ENCODE measurements at places on chromosomes 6 and 20.

- DNase-seq = peak; percentile 4
Measured at GRCh38 chr6:152669895-152670294, 27.8 kb upstream of the MYCT1 start.

GRCh38 chr6:5994234-5994998 lies 12.3 kb downstream of the NRN1 start:
- no peak for DNase-seq

- peak; percentile 31 for DNase-seq
Measured at GRCh38 chr6:6942831-6943230, 164.9 kb upstream of the RREB1 start.

DNA sequence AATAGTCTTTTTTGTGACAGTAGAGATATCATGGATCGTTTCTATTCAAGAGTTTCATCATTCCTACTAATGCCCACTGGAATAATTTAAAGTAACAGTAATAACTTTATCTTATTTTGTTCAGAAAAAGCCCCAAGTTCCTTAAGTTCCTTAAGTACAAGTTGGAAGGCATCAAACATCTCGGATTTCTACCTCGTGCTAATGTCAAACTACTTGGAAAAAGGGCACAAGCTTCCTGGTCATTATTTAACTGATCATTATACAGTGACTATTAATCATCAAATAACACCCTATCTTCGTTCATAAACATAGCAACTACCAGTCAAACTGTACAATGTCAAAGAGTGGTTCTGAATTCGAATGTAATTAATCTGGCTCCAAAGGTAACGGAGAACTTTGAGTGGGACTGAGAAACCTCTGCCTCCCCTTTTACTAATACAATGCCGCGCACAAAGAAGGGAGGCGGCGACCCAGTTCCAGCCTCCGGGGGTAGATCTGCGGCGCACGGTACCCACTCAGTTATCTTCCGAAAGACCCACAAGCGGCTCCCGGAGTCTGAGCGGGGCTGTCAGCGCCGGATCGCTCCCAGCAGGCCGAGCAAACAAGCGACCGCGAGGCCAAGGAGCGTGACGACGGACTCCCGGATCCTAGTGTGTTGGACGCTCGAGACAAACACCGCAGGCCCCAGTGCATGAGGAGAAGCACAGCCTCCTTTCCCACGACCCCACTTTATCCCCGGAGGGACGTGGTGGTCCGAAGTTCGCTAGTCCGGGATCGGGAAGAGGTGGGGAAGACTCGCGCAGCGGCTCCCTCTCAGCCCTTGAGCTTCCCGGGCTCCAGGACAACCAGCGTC lies 716 bp downstream of the SHPRH start:
- DNase-seq = no peak

DNA sequence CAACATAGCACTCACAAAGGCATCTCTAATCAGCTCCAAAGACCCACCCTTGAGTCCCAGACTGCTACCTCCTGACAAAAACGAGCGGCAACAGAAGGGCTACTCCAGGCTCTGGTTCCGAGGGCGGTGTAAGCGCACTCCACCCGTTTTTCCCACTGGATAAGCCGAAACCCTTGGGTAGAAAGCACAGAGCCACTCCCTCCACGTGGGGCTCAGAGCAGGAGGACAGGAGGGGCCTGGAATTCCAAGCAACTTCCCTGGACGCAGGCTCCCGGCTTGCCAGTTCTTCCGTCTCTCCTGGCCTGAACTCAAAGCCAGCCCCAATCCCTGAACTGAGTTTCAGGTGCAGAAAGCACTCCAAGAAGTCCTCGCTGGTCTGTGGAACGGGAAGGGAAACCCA lies 7.4 kb downstream of the GMEB2 start:
- no peak for DNase-seq

DNA sequence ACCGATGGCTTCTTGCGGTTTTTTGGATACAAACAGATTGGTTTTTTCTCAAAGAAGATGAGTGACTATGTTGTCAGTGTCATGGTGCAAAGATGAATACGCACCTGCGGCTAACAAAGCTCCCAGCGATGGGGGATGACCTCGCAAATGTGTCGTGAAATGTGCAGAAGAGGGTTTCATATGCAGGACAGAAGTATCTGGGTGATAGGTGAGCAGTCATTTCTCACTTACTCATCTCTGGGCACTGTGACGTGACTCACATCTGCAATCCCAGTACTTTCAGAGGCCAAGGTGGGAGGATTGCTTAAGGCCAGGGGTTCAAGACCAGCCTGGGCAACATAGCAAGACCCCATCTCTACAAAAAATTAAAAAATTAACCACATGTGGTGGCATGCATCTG lies 216.3 kb downstream of the ERMARD start:
- DNase-seq = no peak

DNA sequence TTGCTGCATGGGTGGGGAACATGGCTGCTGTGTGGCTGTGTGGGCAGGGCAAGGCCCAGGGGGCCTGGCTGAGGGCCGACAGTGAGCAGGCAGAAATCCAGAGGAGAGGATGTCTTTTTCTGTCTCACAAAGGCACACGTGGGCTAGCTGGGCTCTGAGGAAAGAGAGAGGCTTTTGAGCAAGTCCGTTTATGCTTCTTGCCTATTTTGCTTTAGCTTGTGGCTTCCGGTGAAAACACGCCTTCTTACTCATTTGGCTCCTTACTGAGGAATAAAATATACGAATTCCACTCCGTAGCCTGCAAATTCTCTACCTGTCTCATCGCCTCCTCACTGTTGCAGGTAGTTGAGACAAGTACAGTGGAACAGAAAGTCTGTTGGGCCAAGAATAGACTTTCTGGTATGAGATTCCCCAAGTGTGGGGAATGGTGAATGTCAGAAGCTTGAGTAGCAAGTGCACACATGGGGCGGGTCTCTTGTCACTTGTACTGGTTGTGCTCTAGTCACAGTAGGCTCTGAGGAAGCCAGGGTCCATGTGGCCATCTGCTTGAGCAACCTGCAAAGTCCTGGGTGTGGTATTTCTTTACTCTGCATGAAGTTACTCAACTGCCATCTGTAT lies 28.4 kb downstream of the WRNIP1 start:
- DNase-seq = no peak

DNA sequence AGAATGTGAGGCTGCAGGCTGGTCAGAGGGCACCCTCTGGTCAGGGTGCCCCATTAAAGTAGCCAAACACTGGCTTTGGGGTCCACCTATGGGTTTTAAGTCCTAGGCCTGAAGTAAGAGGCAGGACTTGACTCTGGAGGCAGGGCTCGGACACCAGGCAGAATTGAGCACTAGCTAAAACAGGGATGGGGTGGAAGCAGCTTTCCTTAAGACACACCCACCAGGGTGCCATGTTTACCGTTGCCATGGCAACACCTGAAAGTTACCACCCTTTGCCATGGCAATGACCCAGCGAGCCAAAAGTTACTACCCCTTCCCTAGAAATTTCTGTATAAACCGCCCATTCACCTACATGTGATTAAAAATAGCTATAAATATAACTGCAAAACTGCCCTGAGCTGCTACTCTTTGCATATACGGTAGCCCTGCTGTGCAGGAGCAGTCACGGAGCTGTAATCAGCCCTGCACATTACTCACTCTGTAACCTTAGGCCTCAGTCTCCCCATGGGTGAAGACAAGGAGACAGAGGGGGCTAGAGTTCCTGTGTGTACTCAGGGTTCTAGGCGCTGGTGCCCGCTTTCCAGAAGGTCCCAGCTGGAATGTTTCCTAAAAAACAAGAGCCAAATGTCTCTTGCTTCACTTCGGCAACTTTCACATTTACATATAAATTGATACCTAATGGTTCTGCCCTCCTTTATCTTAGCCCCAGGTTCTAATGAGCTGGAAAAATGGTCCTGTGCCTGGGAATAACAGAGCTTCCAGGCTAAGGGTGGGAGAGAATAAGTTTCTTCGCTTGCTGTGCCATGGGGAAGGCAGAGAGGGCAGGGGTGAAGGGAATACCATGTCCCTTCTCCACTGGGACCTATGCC lies 27.2 kb upstream of the SRSF6 start:
- DNase-seq = no peak

- DNase-seq = no peak
Measured at GRCh38 chr6:34230653-34231371, 5.9 kb upstream of the HMGA1 start.

DNA sequence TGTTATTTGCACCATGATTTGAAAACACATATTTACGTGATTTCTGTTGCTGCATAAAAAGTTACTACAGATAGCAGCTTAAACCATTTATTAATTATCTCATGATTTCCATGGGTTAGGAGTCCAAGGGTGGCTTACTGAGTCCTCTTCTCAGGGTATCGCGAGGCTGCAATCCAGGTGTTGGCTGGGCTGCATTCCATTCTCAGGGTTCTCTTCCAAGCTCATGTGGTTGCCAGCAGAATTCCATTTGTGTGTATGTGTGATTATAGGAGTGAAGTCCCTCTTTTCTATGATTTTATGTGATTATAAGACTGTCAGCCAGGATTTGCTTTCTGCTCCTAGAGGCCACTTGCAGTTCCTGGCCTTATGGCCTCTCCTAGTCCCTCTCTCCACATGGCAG lies 135.1 kb downstream of the FAM83B start:
- DNase-seq = no peak

DNA sequence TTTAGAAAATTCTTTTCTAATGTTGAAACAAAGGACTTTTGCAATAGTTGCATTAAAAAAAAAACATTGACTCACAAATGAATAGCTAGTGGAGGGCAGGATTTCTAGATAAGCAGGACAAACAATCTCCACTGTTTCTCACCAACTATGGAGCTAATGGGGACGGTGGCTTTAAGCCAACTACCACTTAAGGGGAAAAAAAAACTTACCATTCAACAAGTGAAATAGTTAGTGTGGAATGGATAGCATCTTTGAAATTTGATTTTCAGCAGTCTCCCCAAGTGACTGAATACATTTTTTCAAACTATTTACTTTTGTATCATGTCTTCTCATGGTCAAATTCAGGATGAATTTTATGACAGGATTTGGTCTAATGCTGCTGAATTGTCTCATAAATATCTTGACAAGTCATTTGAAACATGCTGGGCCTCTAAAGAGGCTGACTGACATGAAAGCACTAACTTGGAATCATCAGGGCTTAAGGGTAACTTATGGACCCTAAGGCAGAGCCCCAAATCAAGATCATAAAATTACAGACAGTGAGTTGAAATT lies 100.5 kb downstream of the EYA4 start:
- DNase-seq = peak; percentile 34

DNA sequence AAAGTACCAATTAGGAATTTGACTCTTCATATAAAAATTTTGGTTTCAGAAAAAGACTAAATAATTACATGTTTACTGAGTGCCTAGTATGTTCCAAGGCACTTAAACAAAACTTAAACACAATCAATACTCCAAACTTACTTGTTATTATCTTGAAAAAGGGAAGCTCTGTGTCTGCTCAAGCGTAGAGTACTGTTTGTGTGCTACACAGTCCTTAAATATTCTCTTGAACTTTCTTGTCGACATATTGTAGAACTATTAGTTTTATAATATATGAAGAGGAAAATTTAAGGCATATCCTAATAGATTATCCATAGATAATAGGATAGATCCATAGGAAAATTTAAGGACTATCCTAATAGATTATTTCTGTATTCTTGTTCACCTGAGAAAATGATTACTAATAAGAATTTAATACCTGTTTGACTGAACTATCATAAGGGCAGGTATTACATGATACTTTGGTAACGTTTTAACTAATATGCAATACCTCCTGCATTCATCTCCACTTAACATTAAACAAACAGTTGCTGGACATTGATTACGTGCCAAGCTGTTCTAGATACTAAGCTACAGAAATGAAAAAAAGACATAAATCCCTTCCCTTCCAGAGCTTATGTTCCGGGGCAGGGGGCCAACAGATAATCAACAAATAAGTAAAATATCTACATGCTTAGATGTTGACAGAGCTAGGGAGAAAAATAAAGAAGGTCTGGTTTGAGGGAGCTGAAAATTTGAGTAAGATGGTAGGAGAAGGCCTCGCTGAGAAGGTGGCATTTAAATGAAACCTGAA lies 115.2 kb upstream of the BCLAF1 start:
- no peak for DNase-seq

- peak; percentile 51 for DNase-seq
Measured at GRCh38 chr6:123962508-123962907, 158.8 kb downstream of the NKAIN2 start.

GRCh38 chr6:44614396-44614795 lies 226.9 kb downstream of the CDC5L start:
- no peak for DNase-seq

GRCh38 chr20:35404614-35405259 lies 7.0 kb downstream of the UQCC1 start:
- no peak for DNase-seq

GRCh38 chr20:3515379-3516170 lies 44.8 kb downstream of the ATRN start:
- DNase-seq = no peak
